ENCODE measurements at places on chromosomes 6 and 20.
A peak's percentile ranks its signal among the peaks of the same experiment; 100 is the strongest.

DNA sequence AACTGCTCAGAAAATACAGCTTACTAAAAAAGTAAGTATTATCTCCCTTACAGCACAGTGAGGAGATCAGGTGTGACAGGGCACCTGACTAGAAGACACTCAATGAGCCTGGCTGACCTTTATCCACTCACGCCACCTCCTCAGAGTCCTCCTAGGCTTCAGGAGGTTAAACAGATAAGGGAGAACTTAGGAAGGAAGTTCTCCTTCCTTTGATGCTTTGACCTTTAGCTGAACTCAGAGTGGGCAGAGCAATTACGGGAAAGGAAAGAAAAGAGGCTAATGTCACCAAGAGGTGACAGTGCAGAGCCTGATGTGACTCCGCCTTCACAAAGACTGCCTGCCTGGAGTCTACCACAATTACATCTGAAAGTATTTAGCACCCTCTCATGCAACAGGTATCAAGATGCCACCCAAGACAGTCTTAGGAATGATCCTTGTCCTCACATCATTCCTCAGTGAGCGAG, 36.7 kb downstream of the MAN1A1 start:
- DNase-seq, result no peak

DNA sequence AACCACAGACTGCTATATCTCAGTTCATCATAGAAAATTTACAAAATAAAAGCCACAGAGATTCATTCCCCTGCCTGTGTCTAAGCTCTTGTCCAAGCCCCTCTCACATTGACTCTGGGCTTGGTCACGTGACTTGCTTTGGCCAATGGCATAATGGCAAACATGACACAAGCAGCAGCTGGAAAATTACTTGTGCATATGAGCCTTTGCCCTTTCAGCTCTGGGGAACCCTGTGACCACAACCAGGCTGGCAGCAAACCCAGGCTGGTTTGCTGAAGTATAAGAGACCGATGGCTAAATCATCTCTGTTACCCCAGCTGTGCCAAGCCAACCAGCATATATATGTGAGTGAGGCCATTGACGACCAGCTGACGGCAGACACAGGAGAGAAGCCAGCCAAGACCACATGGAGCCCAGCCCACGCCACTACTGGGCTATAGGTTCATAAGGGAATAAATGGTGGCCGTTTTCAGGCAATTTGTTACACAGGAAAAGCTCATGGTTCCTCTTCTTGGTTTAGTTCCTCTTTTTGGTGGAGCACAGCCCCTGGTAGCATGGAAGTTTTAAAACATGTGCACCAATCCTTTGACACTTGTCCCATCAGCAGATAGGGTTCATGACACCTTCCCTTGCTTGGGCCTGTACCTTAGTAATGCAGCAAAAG, 31.8 kb upstream of the RSPO4 start:
- DNase-seq, result no peak

GRCh38 chr6:86888301-86888700, 49.0 kb upstream of the HTR1E start:
- no peak for DNase-seq

- DNase-seq, result no peak
These were observed 36.4 kb upstream of the KAT14 start for GRCh38 chr20:18101125-18101810.

DNA sequence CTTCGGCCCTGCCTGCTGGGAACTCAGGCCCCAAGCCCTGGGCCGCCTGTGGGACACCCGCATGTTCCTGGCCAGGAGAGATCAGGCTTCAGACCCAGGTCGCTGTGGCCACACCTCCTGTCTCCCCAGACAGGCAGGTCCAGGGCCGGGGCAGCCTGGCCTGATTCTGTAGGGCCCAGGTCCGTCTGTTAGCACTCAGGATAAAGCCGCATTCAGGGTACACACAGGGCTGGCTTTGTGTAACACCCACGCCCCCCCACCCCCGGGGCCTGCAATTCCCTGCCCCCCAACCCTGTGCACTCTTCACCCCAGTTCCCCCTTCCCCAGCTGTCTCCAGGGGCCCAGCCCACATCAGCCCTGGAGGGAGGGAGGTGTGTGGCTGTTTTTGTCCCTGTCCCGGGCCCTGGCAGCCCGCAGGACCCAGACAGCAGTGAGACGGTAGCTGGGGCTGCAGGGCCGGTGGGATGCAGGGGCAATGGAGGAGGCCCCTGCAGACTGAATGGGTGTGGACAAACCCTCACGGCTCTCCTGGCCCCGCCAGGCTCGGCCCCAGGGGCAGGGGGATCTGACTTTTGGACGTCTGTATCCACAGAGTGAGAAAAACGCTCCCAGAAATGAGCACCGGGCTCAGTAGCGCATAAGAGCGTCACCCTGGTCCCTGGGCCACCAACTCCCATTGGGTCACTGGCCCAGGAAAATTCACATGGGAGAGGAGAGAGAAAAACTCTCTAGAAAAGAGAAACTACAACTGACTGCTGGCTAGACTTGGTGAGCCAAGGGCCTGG, 42.4 kb upstream of the ZBP1 start:
- no peak for DNase-seq

DNA sequence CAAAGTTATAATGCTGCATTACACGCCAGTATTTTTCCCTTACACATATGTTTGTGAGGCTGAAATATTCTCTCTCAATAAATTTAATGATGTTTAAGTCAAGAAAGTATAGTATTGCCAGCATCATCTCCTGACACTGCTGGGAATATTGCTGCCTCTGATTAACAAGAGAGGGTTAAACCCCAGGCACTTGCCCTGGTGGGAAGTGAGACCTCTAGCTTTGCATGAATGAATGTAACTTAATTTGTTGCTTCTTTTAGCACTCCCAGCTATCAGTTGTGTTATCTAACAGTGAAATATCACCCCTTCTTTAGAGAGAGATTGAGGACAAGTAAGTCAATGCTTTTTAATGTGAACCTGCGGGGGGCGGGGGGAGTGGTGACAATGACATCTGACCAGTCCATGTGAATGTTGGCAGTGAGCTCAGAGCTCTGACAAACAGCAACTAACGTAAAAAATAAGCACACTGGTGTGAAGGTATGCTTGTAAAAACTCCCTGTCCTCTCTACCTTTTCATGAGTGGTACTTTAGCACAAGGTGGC, 9.8 kb downstream of the FOXA2 start:
- DNase-seq, result no peak

- no peak for DNase-seq
These were observed 1.6 kb downstream of the TPMT start for GRCh38 chr6:18153311-18153703.

GRCh38 chr6:115078555-115078954, 735.7 kb upstream of the HS3ST5 start:
- no peak for DNase-seq

GRCh38 chr6:71420693-71421328, 132.2 kb downstream of the OGFRL1 start:
- peak; percentile 90 for DNase-seq

- no peak for DNase-seq
These were observed 55.7 kb downstream of the NCOA7 start for GRCh38 chr6:125846292-125847024.

GRCh38 chr20:48547664-48548063, 280.1 kb downstream of the PREX1 start:
- no peak for DNase-seq

GRCh38 chr20:37542281-37542680, 14.6 kb upstream of the BLCAP start:
- no peak for DNase-seq

DNA sequence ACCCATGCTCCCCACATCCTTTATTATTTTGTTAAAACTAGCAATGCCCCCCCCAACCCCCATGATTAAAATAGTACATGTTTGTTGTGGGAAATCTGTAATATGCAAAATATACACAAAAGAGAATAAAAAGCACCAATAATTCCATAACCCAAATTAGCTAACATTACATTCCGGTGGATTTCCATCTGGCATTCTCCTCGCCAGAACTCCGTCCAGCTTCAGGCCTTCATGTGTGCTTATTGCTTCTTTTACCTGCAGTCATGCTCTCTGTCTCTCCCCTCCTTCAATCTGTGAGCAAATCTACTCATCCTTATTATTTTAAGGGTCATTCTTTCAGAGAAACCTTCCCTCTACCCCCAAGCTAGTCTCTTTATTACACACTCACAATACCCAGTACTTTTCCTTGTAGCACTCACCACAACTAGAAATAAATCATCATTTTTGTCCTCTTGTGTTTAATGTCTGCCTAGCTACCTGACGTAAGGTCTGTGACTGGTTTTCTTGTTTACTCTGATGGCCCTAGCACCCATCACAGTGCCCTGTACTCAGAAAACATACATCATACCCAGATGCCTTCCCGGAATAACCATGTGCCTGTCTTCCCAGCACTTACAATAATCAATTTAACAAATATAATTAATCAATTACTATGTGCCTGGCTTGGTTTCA, 25.6 kb upstream of the IER3 start:
- DNase-seq, result no peak

DNA sequence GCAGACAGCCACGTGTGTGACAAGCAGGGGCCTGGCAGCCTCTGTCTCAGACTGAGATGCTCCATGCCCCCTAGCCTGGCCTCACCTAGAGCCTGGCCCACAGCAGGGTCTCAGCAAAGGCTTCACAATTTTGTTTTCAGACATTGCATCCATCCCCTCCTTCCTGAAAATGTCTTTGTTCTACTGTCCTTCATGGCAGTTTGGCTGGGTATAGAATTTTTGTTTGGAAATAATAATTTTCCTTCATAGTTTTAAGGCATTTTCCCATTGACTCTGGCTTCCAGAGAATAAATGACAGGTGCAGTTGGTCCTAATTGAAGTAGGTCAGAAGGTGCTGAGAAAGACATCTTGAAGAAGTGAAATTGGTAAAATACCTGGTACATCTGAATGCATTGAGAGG, 216.2 kb downstream of the EYA2 start:
- no peak for DNase-seq

- no peak for DNase-seq
These were observed 201.5 kb downstream of the ZFAND3 start for GRCh38 chr6:38021029-38021428.

DNA sequence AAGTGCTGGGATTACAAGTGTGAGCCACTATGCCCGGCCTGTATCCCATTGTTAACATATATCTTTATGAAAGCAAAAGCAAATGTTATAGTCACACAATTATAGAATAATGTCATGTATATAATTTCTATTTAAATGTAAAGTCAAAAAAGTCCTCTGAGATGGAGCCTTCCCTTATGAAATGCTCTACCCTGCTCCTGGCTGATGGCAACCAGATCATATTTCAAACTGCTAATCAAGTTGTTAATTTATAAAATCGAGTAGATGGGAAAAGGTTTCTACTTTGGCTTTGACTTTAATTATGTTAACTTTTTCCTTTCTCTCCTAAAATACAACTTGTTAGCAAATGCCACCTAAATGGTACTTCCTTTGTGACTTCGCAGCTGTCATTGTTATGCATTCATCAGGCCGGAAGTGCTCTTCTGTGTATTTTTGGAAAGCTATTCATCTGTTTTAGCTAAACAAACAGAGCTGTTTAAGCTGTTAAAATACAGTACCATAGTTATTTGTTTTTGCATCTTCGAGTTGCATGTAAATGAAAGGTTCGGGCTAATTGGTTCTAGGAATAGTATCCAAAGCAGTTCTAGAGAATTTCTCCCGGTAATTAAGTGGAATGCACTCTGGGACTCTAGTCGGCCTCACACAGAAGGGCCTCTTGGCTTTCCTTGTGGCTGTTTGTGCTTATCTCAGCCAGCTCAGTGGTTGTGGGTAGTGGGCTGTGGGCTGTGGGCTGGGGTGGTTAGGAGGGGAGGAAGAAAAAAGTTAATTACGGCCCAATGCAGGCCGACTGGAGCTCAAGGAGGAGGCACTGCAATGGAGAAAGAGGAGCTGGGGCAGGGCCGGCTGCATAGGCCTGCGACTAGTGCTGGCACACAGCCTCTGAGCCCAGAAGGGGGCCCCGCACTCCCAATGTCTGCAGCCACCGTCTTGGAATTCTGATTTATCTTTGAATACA, 34.8 kb downstream of the SLC35D3 start:
- no peak for DNase-seq

DNA sequence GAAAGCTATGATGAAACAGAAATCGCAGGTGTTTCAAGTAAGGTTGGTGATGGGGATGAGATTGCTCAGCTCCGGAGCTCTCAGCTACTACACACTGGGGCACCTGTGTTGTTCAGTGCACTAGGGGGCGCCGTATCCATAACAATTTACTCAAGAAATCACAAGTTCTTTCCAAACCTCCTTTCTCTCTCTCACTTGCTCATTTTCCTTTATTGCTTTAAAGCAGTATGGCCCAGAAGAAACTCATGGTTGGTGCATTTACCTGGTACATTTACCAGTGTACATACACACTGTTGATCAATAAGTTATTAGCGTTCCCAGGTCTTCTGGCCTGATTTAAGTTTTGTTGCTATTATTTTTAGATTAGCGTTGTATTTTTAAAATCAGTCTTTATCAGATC, 235.2 kb upstream of the TAB2 start:
- peak; percentile 93 for DNase-seq

DNA sequence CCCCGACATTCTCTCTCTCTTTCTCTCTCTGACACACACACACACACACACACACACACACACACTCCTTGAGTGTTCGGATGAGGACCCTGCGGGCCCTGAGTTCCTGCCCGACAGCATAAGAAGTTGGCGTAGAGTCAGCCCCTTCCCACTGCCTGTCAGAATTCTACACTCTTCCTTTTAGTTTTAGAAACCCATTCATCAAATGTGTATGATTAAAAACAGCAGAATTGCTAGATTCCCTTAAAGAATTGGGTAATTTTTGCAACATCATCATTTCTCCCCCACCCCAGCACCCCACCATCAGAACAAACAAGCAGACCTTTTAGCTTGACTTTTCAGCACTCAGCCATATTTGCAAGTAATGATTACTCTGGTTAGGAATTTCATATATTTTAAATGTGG, 322.8 kb downstream of the FARS2 start:
- no peak for DNase-seq

DNA sequence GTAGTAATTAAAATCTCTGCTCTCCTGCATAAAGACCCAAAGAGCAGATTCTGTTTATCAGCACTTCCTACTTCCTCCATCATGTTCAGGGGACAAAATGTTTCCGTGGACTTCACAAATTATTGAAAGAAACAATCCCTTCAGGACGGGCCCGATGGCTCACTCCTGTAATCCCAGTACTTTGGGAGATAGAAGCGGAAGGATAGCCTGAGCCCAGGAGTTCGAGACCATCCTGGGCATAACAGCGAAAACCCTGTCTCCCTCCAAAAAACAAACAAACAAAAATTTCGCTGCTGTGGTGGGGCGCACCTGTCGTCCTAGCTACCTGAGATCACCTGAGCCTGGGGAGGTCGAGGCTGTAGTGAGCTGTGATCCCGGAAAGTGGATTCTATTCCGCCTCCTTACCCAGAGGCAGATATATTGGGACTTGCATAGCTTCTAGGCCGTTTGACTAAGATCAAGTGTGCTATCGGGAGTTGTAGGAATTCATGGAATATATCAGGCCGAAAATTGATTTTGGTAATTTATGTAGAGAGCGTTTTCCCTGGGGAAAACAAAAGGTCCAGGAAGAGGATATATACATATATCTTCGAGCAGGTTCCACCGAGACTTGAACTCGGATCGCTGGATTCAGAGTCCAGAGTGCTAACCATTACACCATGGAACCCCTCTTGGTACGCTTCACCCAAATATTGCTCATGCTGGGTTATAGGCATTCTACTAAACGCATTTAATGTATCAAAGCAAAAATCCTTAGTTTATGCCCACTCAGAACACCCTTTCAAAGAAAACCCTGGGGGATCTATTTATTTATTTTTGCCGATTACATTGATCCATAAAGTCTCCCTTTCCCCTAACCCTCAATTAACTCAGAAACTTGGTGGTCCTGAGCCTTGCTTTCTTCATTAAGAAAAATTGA, 74.5 kb upstream of the ZNF184 start:
- DNase-seq, result no peak
